ENCODE measurements at places on chromosomes 12 and 14.

DNA sequence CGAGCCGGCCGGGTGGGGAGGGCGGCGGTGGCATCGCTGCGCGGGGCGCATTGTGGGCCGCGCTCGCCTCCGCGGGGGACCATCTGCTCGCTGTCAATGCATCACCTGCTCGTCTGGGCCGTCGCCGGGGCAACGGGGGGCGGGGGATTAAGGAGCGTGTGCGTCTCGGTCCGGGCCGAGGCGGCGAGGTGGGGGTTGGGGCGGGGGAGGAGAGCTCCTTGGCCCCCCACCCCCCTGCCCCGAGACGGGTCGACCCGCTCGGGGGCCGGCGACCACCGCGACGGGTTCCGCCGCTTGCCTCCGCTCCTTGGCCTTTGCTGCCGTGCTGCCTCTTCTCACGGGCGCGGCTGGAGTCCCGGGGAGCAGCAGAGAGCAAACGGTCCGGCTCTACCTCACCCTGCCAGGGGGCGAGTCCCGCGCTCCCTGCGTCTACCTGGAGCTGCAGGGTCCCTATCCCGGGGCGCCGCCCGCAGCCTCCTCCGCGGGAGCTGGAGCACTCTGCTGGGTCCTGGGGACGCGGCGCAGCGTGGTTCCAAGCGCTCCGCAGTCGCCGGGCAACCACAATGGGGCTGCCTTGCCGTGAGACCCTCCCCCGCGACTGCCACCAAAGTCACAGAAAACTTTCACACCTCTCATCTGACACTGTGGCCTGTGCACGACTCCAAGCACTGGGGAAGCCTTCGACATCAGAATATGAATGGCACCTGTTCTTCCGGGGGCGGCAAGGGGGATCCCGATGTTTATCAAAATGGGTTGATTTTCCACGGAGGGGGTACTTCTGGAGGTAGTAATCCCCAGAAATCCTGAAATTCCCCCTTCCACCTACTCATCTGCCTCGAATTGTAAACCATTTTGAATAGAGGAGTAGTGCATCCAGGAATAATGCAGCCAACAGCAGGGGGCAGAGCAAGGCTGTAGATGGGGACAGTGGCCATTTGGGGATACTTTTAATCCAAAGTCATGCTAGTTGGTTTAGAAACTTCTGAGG is at the start of gene C12orf42:
TSS of gene C12orf42 (minus strand) at position 500 of the 988 bp plus-strand sequence. CDS start 17,542 bp downstream, outside the sequence.
- DNase-seq, result peak; percentile 69

- no peak for DNase-seq
Measured at GRCh38 chr12:132583736-132584135, 26.6 kb downstream of the LRCOL1 start.

DNA sequence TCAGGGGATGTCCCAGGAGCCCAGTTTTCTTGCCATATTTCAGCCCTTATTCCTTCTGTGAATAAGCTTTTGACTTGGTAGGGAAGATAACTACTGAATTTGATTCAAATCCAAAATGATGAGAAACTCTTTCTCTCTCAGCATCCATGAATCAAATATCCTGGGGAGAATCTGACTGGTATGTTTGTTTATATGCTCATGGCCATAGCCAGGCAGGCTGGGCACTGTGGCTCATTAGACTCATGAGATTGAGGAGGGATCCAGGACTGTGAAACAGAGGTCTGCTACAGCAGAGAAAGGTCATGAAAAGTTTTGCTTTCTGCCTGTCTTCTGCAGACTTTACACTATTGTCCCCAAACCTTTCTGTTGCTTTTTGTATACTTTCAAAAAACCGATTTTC is 346.4 kb upstream of the ATP2B1 start:
- DNase-seq, result no peak

GRCh38 chr14:40987481-40987880 is 619.2 kb upstream of the LRFN5 start:
- DNase-seq, result no peak

DNA sequence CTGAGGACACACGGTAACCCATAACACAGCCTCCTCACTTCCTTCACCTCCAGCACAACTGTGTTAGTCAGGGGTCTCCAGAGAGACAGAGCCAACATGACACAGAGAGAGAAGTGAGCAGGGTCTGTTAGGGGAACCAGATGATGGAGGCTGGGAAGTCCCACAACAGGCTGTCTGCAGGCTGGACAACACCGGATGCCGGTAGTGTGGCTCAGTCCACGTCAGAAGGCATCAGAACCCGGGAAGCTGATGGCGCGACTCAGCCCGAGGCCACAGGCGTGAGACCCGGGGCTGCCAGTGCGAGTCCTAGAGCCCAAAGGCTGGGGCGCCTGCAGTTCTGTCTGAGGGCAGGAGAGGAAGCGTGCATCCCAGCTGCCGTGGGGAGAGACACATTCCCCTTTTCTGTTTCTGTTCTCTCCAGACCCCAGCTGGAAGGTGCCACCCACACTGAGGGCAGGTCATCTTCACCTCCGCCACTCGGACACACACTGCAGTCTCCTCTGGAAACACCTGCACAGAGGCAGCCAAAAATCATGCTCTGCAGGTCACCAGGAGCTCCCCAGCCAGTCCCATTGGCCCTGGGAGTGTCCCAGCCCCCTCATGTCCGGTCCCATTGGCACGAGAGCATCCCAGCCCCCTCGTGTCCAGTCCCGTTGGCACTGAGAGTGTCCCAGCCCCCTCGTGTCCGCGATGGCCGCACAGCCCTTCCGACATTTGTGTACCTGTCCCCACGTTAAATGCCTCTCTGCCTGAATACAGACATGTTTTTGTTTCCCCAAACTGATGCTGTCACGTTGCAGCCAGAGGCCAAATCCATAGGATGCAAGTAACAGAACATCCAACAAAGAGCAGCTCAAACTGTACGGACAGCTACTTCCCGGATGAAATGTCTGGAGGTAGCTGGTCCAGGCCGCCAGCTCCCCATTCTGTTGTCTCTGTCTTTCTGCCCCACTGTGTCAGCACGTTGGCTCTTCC is 7.9 kb upstream of the FBRSL1 start:
- no peak for DNase-seq

DNA sequence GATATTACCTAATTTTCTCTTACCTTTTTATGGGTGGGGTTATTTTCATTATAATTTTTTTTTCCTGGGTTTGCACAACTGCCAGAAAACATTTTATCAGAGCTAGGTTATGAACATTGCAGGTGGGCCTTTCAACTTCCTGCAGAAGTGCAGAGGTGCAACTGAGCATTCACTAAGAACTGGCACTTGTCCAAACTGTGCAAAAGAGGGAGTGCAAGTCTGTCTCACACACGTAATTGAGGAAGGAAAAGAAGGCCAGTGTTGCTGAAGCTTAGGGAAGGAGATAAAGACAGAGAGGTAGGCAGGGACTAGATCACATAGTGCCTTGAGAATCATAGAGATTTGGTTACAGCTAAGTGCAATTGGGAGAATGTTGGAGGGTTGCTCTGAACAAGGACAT is 14.1 kb upstream of the AMN1 start:
- no peak for DNase-seq

DNA sequence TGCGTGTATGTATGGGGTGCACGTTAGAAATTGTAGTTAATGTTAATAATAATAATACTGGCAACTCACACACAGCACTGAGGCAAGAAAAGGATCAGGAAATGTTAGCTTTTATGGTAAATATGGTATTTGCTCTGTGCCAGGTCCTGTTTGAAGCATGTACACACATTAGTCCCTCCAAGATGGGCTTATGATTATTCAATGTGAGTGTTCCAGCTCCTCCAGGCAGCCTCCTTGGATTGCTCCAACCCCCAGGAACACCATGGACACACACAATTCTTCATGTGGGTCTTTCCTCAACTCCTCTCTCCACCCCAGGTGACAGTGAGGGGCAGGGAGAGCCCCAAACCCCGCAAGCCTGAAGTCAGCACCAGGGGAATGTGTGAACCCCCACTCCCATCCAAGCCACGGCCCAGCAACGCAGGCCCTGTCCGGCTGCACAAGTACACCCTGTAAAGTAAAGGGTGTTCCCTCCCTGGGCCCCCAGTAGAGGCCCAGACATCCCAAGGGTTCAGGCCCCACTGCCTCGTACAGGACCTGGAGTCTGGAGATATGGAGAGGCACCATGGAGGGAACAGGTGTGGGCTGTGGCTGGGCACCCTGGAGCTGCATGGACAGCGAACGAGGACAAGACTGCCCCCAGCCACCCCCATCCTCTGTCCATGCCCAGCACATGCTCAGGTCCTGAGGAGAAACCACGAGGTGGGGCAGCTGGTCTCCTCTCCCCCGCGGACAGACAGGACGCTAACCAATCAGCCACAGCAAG is 41.3 kb downstream of the NCOR2 start:
- no peak for DNase-seq

DNA sequence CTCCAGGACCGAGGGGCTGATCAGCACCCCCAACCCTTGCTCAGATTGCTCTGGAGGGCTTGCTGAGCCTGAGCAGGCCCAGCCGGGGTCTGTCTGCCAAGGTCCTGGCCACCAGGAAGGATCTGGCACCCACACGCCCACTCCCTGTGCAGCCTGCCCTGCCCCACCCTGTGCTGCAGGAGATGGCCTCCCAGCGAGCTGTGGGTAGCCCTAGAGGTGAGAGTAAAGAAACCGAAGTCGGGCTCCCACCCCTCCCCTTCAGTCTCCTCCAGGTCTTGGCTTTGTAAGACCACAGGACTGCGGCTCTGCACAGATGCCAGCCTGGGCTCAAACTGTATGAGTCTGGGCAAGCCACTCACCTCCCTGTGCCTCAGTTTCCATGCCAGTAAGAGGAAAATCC is 307.8 kb downstream of the BCL11B start:
- DNase-seq, result no peak

DNA sequence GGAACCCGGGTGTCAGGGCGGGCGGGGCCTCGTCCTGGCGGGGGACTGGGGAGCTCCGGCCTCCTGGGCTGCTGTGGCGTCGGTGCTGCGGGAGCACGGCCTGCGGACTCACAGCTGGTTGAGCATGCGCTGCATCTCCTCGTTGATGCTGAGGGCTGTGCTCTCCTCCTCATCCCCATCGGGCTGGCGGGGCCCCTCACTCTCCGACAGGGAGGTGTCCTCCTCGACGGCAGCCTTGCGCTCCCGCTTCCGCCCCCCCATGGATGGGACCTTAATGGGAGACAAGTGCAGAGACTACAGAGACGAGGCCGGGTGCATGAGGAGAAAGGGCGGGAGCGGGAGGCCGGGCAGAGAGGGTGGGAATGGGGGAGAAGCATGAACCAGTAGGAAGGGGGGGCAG is 7.3 kb downstream of the IFFO1 start:
- no peak for DNase-seq

- DNase-seq, result no peak
Measured at GRCh38 chr12:32446316-32447119, 47.2 kb downstream of the FGD4 start.

DNA sequence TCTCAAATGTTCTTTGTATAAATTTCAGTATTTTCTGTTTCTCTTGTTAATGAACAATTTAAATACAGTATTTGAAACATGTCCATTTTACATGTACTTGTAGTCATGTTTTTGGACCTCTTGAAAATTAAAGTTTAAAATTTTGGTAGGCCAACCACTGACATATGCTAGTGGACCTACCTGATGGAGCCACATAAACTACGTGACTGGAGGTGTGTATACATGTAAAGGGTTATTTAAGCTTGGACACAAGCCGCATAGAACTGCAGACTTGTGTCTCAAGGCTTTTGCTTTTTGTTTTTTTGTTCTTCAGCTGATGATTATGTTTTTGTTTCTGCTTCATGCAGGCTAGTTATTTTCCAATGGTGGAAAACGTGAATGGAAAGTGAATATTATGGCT is 568.5 kb upstream of the MDGA2 start:
- no peak for DNase-seq

DNA sequence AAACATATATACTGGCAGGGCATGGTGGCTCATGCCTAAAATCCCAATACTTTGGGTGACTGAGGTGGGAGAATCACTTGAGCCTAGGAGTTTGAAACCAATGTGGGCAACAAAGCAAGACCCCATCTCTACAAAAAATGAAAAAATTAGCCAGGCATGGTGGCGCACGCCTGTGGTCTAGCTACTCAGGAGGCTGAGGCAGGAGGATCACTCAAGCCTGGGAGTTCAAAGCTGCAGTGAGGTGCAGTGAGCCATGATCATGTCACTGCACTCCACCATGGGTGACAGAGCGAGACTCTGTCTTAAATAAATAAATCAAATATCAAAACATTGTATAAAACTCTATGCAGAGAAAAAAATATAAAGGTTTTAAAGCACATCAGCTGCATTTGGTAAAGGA is 5.2 kb downstream of the FMNL3 start:
- no peak for DNase-seq

- DNase-seq, result no peak
Measured at GRCh38 chr14:52272375-52272774, 4.9 kb downstream of the PTGDR start.

GRCh38 chr12:10941916-10942607 is 3.0 kb upstream of the TAS2R14 start:
- DNase-seq, result no peak

GRCh38 chr12:3231399-3231876 is 154.3 kb downstream of the TSPAN9 start:
- no peak for DNase-seq

- no peak for DNase-seq
Measured at GRCh38 chr12:110310763-110311162, 29.7 kb downstream of the ATP2A2 start.

GRCh38 chr12:107319533-107320032 is 226.2 kb upstream of the CRY1 start:
- DNase-seq, result no peak

DNA sequence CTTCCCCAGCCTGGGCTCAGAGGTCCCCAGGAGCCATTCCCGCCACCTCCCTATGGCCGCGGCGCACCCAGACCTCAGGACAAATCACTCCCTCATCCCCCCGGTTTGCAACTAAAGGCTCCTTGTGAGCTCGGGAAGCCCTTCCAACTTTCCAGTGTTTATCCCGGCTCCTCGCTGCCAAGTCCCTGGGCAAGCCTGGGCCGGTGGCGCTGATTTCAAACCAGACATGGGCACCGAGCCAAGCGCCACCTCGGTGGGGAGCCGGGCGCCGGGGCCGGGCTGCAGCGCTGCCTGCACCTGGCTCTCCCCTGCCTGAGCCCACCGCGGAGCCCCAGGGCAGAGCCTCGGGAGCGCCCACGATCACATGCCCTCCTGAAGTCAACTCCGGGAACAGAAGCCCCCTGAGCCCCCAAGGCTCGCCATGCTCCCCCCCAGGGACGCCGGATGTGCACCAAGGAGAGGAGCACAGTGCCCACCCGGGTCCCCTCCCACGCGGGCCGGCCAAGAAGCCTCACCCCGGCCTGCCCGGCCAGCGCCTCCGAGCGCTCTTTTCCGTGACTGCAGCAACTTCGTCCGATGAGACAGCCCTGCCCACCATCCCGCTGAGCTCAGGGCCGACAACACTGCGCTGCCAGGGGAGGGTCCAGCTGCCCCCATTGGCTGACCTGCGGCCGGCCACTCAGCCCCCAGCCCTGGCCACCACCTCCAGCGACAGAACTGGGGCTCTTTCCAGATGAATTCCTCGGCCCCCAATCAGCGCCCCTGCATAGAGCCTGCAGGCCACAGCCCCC is 50.0 kb downstream of the NCOR2 start:
- peak; percentile 81 for DNase-seq

- DNase-seq, result no peak
Measured at GRCh38 chr14:39232554-39233415, 930 bp upstream of the MIA2 start.

GRCh38 chr14:21101802-21102413 is 1.0 kb downstream of the TMEM253 start:
- no peak for DNase-seq
